ENCODE measurements at places on chromosomes 6 and 20. TPM values are rescaled to one million over a fixed set of nuclear protein-coding genes. Genes with fewer than 3 reads are reported as not detected.

GRCh38 chr6:136922685-136923006 is 545 bp downstream of the SLC35D3 start:
- DNase-seq: no peak

DNA sequence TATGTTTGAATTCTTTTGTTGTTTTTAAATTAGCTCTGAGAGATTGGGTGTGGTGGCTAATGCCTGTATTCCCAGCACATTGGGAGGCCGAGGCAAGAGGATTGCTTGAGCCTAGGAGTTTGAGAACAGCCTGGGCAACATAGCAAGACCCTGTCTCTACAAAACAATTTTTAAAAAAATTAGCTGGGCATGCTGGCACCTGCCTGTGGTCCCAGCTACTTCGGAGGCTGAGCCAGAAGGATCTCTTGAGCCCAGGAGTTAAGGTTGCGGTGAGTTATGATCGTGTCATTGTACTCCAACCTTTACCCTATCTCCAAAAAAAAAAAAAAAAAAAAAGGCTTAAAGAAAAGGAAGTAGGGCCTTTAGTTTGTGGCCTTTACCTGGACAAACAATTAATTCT is 22.9 kb downstream of the DHX35 start:
- no peak for DNase-seq

The AVP gene
- not detected for total RNA-seq

GRCh38 chr6:125188037-125188436 is 34.5 kb downstream of the TPD52L1 start:
- DNase-seq: peak; percentile 89

GRCh38 chr6:44166591-44167184 is 8.1 kb downstream of the CAPN11 start:
- no peak for DNase-seq

GRCh38 chr6:123524781-123525180 is 112.0 kb downstream of the TRDN start:
- no peak for DNase-seq

All from kidney epithelial cell (primary cell).